Midbrain (tissue), 1 donor: ENCODE measurements at places on chromosomes 3 and 15.

GRCh38 chr3:63975723-63976122, 47.6 kb downstream of the PSMD6 start:
- DNase-seq: peak; percentile 72

GRCh38 chr3:71504250-71505036, 79.1 kb downstream of the FOXP1 start:
- DNase-seq: no peak

DNA sequence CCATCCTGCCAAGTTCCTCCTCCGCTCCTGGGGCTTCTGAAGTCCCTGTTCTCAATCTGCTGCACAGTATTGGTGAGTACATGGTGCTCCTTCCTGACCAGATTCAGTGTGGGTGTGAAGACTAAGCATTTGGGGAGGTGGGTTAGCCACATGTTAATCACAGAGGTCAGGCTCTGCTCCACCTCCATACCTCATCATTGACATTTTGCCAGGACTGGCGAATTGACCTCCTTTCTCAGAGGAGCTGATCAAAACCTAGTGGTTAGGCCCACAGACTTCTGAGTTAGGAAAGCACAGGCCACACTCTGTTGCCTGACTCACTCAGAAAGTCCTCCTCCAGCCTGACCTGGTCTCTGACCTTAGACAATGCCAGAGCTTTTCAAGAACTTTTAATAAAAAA, 8.4 kb upstream of the RPS17 start:
- DNase-seq: no peak

DNA sequence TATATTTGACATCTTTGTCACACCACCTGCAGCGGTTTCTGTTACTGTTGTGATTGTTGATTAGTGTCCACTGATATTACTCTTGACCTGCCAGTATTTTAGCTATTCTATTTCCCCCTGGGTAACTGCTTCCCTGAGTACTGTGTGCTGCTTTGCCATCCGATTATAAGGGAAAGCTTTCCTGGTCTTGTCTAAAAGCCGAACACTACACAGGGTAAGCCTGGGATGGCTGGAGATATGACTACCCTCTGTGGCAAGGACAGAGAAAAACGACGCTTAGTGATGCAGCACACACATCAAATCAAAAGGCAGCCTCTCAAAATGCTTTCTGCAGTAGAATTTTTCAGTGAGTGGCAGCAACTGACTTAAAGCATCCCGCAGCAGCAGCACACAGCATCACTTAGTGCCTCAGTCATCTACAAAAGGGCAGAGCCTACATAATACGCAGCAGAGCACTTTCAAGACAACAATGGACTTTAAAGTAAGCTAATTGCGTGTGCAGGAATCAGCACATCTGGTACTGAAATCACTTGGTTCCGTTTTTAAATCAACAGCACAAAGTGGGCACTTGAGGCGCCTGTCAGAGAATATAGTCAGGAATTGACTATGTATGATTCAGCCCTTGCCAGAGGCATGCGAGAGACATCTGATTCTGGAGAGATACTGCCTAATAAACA, 656.3 kb upstream of the TGFBR2 start:
- no peak for DNase-seq

GRCh38 chr15:51089699-51090453, 4.8 kb downstream of the TNFAIP8L3 start:
- DNase-seq: no peak
